Neural progenitor cell (in vitro differentiated cells): ENCODE measurements at places on chromosomes 5 and 9. TPM values are rescaled to one million over a fixed set of nuclear protein-coding genes. Genes with fewer than 3 reads are reported as not detected.

DNA sequence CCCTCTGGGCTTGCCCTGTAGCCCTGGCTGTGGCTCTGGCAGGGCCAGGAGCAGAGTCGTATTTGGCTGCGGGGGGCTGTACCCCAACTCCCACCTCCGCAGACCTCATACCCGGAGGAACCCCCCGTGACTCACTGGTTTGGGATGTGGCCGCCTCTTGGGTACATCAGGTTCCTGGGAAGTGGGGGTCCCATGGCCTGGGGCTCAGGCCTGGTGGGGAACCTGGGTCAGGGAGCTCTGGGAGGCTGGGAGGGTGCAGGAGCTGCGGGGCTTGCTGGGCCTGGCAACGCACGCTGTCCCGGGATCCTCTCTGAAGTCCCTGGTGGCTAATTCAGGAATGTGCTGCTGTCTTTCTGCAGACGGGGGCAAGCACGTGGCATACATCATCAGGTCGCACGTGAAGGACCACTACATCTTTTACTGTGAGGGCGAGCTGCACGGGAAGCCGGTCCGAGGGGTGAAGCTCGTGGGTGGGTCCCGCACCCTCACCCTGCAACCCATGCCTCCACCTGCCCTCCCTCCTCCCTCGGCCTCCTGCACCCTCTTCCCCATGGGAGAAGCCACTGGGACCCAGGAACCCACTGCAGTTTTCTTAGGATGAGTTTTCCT, 2.4 kb downstream of the LCN1 start:
- H3K4me3 ChIP-seq, result no peak overlapping the region
- H3K27ac ChIP-seq, result no peak overlapping the region
- H3K36me3 ChIP-seq, result no peaks in the 10 kb centered on the region
- H3K27me3 ChIP-seq, result no peaks in the 10 kb centered on the region
- no peak for DNase-seq

GRCh38 chr9:68744426-68744825, 39.4 kb downstream of the PIP5K1B start:
- DNase-seq, result no peak
- H3K4me3 ChIP-seq, result no peak overlapping the region
- no peak overlapping the region for H3K27ac ChIP-seq
- no peaks in the 10 kb centered on the region for H3K27me3 ChIP-seq
- H3K36me3 ChIP-seq, result no peaks in the 10 kb centered on the region

DNA sequence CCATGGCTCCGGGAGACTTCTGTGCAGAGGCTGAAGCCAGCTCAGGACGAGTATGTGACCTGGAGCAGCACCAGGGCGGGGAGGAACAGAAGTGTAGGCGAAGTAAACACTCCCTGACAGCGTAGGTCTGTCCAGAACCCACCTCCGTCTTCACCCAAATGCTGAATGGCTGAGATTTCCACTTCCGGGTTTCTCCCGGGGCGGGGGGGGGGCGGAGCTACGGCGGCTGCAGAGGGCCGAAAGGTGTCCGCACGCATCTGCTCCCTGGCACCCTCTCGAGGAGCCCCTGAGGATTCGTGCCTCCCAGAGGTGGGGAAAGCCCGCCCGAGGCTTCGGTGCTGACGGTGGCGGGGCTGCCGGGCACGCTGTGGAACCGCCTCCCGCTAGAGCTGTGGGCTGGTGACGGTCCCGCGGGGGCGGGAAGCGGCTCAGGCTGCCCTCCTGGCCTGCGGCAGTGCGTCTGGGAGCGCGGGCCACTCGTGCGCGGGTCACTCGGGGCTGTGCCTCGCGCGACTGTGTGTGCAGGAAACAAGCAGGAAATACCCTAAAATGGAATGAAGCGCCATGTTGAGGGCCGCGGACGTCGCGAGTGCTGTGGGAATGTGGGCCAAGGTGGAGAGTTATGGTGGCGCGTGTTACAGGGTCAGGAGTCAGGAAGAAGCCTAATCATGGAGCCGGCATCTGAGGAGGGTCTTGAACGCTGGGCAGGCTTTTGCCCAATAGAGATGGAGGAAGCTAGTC, 1425.4 kb downstream of the FOXD4L5 start:
- DNase-seq, result no peak
- H3K4me3 ChIP-seq, result no peak overlapping the region

DNA sequence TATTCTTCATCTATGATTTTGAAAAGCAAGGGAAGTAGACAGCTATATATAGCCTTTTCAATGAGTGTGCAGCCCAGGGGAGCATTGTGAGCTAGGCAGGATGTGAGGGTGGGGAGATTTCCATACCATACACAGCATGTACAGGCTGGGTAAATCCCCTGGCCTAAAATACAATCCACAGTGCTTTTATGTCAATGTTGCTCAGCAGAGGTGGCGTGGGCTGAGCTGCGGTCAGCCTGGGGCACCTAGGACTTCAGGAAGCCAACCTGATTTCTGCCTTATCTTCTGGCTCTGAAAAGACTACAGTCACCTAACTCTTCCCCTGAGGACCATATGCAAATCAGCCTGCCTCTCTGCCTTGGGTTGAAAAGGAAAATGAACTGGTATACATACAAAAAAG, 6.3 kb upstream of the GARIN3 start:
- H3K4me1 ChIP-seq, result no peaks in the 10 kb centered on the region
- no peaks in the 10 kb centered on the region for H3K27me3 ChIP-seq
- H3K27ac ChIP-seq, result no peak overlapping the region
- H3K4me3 ChIP-seq, result no peak overlapping the region

DNA sequence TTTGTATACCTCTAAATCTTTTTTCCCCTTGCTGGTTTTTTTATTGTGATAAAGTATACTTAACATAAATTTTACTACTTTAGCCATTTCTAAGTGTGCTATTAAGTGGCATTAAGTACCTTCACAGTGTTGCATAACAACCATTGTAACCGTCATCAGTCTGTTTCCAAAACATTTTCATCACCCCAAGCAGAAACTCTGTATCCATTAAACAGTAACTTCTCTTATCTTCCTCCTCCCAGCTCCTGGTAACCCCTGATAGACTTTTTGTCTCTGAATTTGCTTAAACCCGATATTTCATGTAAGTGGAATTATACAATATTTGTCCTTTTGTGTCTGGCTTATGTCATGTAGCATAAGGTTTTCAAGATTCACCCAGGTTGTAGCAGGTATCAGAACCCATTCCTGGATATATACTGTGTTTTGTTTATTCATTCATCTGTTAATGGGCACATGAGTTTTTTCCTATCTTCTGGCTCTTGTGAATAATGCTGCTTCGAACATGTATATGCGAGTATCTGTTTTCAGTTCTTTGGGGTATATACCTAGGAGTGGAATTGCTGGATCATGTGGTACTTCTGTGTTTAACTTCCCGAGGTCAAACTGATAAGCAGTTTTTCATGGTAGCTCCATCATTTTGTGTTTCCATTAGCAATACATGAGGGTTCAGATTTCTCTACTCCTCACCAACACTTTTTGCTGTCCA, 66.4 kb downstream of the EHMT1 start:
- H3K36me3 ChIP-seq, result no peaks in the 10 kb centered on the region
- no peak overlapping the region for H3K27ac ChIP-seq
- H3K4me3 ChIP-seq, result no peak overlapping the region
- no peaks in the 10 kb centered on the region for H3K27me3 ChIP-seq

The FAM153A gene
- 0.50 TPM in 1 of 2 replicates, not detected in the other for total RNA-seq

The CEL gene
- 1.0 and 2.2 TPM in 2 replicates for total RNA-seq

The BTNL3 gene
- 0.34 TPM in 1 of 2 replicates, not detected in the other for total RNA-seq

The WDR38 gene
- not detected in 2 replicates for total RNA-seq
